Fibroblast of upper back skin (primary cell): ENCODE measurements at places on chromosomes 13 and 19.

GRCh38 chr13:113410472-113411201 is 42.7 kb downstream of the ADPRHL1 start:
- DNase-seq = peak; percentile 79

- DNase-seq = peak; percentile 72
Measured at GRCh38 chr13:47117268-47117667, 220.4 kb upstream of the HTR2A start.

DNA sequence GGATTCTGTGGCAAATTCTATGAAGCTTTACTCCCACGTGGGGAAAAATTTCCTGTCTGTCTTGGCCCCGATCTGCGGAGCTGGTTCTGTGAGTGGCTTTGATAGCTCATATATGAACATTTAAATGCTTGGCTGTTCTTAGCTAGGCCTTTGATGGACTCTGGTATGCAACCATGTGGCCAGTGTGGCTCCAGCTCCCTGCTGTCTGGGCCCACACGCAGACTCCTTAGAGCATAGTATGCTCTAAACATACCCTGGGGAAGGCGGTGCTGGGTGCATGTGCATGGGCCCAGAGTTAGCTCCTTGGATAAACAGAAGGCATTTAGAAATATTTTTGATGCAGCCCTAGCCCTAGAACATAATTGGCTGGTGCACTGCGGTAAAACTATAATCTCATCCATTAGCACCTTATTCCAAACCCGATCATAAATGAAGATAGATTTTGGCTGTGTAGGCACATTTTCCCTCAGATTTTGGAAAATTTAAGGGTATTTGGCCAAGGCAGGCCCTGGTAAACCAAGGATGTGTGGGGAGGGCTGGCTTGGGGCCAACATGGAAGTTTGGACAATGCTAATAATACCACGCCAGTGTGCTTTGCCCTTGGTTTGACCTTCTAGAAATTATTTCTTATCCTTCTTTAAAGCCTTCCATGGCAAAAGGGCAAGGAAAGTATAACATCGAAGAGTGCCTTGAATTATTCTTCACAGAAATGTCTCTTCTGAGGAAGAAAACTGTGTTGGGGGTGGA is 153.5 kb downstream of the LMO7 start:
- DNase-seq = peak; percentile 47

GRCh38 chr13:109427148-109427547 is 359.2 kb downstream of the IRS2 start:
- DNase-seq = peak; percentile 40

DNA sequence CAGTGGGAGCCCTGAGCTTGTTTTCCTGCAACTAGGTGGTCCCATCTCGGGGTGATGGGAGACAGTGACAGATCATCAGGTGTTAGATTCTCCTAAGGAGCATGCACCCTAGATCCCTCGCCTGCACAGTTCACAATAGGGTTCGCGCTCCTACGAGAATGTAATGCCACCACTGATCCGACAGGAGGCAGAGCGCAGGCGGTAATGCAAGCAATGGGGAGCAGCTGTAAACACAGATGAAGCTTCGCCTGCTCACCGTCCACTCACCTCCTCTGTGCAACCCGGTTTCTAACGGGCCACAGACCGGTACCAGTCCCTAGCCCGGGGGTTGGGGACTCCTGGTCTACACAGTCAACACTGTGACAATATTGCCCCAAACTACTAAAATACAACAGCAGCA is 38.8 kb downstream of the CARD8 start:
- DNase-seq = no peak

- DNase-seq = no peak
Measured at GRCh38 chr13:95231393-95231792, 69.9 kb downstream of the ABCC4 start.

- no peak for DNase-seq
Measured at GRCh38 chr13:100547791-100548201, 40.8 kb downstream of the GGACT start.

- DNase-seq = peak; percentile 17
Measured at GRCh38 chr13:29548722-29549121, 46.8 kb downstream of the SLC7A1 start.

- peak; percentile 67 for DNase-seq
Measured at GRCh38 chr19:19113040-19113626, 25.1 kb downstream of the TMEM161A start.
